ENCODE measurements at places on chromosomes 12 and 14.

DNA sequence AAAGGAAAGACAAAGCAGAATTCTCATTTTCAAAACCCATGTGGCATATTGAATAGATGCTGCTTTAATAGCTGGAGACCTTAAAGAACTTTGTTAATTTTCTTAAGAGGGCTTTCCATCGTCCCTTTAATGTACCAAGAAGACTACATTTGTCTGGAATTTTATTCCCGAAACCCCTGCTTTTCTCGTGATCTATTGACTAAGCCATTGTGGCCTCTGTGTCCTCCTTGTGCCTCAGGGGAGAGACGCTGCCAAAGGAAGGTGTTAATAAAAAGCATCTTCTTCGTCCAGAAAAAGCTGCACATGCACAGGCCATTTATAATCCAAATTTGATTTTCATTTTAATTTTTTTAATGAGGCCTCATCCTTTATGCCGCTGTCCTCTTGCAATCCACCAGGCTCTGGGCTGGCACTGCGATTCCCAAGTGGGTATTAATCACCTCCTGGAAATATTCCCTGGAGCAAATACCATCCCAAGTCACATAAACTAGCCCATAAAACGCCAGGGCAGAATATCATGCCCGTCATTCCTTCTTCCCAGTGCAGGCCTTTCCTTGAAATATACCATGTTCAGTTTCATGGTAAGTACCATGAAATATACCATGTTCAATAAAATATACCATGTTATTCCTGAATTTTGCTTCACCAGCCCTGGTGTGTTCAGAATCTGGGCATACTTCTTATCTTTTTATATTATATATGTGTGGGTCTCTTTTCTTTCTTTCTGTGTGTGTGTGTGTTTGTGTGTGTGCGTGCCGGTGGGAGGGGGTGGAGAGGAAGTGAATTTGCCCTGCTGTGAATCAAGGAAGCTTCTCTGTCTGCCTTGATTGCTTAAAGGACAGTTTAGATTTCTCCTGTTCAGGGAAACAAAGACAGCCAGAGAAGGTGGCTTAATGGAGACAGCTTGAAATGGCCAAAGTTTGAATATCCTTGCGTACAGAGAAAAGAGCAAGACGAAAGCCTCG lies 147.6 kb downstream of the PHETA1 start:
- DNase-seq: no peak

DNA sequence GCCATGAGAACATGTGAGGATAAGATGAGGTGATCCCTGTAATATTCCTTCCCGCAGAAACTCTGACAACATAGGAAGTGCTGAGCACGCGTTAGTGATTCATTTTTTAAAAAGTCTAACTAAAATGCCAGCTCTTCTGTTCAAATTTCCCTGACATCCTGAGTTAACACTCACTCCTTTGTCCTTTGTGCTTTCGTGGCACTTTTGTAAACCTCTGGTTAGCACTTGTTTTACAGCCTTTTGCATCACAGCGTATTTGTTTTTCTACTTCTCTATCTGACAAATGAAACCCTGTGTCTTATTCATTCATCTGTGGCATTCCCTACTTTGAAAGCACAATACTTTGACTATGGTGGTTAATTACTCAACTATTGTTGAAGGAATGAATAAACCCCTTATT lies 313.6 kb downstream of the NUAK1 start:
- no peak for DNase-seq

GRCh38 chr12:11704089-11704488 lies 54.6 kb downstream of the ETV6 start:
- DNase-seq: no peak

DNA sequence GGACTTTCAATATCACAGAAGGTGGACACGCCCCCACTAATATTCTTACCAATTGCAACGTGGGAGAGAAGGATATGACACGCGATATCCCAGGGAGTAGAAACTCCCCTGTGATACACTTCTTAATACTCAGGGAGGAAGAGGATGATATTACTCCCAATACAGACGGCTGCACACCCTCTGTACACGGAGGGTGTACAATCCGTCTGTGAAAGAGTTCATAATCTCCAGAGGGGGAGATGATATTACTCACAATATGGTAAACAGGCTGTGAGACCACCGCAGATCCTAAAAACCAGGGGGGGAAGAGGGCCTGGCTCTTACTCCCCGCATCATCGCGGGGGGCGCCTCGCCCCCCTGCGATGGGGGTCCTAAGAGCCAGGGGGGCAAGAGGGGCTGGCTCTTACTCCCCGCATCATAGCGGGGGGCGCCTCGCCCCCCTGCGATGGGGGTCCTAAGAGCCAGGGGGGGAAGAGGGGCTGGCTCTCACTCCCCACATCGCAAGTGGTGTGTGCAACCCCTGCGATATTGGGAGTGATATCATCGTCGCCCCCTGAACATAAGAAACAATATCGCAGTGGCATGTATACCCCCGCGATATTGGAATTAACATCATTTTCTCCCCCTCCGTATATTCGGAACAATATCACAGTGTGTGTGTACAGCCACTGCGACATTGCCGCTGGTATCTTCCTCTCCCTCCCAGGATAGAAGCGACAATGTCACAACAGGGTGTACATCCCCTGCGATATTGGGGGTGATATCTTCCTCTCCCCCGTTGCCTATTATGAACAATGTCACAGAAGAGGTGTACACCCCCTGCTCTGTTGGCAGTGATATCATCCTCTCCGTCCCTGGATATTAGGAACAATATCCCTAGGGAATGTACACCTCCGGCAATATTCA lies 8.9 kb upstream of the CLEC6A start:
- DNase-seq: no peak

DNA sequence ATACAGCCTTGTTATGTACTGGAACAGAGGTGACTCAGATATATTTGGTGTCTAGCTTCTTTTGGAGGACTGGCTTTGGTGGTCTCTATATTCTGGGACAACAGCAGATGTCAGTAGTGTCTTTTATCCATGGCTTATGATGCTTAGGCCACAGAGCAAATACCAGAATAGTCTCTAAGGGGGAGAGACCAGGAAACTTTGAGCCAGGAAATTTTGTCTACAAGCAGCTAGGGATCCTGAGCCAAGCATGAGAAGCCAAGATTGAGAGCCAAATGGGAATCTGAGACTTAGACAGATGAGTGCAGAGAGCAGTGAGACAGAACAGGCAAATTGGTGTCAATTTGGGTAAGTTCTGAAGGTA lies 28.4 kb upstream of the PTPRR start:
- peak; percentile 18 for DNase-seq

GRCh38 chr12:122946690-122947341 lies 19.4 kb downstream of the ABCB9 start:
- DNase-seq: peak; percentile 89

DNA sequence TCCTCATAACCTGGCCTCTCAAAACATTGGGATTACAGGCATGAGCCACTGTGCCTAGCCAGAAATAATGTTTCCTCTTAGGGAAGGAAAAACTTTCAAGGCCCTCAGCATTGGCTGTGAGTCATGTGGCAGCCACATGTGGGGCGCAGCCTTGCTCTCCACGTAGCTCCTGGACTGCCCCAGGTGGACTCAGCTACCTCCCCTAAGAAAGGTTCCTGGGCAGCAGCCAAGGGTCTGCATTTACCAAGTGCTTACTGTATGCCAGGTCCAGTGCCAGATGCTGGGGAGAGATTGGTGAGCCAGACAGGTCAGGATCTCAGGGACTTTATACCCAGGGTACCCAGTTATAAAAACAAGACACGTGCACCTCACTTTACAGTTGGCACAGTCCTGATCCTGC lies 3.7 kb upstream of the TRPV4 start:
- no peak for DNase-seq

- DNase-seq: no peak
These were observed 11.9 kb upstream of the TSPAN9 start for GRCh38 chr12:3065300-3065699.

DNA sequence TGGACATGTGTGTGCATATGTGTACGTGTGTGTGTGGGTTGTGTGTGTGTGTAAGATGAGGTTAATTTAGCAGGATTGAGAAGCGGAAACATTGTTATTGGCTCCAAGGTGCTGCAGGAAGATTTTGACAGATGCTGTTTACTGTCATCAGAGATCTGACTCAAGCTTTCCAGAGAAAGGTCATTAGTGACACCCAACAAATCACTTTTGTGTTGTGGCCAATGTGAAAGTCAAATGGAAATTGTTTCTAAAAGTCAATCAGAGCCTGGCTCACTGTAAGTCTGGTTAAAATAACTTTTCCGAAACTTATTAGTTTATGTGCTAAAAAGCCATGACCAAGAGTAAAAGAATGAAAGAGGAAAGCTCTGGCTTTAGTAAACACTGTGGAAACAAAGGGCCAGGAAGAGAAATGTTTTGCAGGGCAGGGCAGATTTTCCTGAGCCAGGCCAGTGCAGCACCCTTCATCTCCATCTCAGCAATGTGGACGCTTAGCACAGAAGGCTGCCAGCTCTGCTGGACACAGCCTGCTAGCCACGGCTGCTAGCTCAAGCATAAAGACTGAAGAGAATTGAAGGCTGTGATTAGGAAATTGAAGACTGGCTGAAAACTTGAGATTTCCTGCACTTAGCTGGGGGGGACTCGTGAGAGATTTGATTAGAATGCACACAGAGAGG lies 235.8 kb downstream of the NEDD1 start:
- no peak for DNase-seq

DNA sequence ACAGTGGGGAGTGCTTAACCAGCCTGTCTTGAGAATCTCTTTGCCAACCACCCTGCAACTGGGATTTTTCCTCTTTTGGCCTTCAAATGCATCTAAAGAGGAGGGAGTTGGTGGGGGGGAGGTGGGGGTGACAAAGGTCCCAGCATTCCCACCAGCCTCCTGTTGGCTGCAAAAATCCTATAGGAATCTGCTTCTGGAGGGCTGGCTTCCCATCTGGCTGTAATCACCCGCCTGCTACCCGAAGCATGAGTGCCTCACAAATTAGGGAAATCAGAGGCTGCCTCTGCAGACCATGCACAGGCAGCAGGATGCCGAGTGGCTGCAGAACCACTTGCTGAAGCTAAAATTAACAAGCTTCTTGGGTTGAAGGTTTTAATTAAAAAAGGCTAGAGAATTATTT lies 73.9 kb upstream of the WSCD2 start:
- DNase-seq: no peak

- DNase-seq: no peak
These were observed 58.5 kb upstream of the HIF1A start for GRCh38 chr14:61636779-61637178.

DNA sequence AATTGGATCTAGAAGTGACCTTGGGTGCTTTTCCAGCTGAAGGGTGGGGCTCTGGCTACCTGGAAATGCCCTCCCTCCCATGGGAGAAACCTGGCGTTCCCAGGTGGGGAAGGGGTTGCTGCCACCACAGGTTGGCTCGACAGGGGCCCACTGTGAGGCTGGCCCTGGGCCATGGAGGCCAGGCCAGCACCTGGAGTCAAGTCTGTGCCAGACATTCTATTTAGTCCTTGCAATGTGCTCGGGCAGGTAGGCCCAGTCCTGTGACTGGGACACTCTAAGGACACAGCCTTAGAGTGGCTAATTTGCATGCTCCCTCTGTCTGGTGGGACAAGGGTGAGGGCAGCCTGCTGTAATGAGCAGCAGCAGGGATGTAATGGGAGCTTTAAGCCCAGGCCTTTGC lies 11.9 kb downstream of the VRTN start:
- DNase-seq: no peak

DNA sequence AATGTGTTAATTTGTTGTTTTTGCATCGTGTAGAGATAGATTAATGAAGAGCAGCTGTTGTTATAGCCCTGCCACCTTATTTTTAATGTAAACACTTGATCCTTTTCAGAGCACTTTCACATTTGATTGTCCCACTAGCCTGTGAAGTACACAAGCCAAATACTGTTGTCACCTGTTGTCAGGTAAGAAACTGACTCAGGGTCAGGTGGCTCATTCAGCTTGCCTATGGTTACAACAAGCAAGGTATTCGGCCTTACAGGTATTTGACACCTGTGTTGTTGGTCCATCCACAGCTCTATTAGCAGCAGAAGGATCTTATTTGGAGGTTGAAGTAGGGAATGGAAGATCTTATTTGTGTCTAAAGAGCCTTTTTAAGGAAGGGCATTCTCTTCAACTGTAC lies 108.9 kb downstream of the GPR135 start:
- no peak for DNase-seq

DNA sequence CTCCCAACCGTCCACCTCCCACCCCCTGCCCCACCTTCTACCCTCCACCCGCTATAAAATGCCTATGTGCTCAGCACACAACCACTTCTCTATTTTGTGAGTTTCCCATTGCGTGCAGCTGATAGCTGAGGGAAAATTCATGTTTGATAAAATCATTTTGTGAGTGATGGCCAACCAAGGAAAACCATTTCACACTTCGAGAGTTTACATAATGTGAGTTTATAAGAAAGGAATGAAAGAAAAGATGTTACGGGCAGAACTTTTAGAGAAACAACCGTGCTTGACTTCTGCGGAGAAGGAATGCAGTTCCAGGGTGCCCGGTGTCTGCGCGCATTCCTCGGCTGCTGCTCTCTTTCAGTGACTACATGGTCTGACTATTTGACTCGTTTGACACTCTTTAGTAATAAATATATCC lies 140.9 kb downstream of the EFCAB11 start:
- no peak for DNase-seq

GRCh38 chr12:75981247-75982168 lies 50.1 kb downstream of the PHLDA1 start:
- no peak for DNase-seq

DNA sequence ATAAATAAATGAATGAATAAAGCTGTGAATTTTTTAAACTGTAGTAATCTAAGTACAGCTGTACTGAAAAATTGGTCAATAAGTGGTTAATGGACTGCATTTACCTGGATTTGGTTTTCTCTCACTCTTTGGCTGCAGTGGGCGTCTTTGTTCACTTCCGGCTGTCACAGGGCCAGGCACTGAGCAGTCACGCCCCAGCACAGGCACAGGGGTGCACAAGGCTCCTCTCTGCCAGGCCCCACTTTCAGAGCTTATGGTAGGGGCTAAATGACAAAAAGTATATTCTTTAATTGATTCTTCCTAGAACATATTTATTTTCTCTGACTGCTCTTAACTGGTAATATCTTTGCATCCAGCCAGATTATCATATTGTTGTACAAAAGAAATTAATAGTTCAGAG lies 70.6 kb upstream of the DYNC1H1 start:
- DNase-seq: no peak

GRCh38 chr12:69661386-69661785 lies 37.7 kb downstream of the BEST3 start:
- DNase-seq: no peak

DNA sequence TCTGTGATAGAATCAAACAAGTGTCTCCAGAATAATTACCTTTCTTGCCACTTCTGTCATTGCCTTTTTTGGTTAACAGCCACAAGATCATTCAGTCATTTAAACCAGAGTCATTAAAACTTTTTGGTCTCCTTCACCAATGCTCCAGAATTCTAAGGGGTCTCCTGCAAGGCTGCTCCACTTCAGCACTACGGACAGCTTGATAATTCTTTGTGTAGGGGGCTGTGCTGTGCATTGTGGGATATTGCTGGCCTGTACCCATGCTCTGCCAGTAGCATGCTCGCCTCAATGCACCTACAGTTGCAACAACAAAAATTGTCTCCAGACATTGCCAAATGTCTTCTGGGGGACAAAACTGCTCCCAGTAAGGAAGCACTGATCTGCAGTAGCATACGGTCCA lies 7.3 kb downstream of the ADAMTS20 start:
- no peak for DNase-seq
